ENCODE measurements at places on chromosomes 4 and X.

DNA sequence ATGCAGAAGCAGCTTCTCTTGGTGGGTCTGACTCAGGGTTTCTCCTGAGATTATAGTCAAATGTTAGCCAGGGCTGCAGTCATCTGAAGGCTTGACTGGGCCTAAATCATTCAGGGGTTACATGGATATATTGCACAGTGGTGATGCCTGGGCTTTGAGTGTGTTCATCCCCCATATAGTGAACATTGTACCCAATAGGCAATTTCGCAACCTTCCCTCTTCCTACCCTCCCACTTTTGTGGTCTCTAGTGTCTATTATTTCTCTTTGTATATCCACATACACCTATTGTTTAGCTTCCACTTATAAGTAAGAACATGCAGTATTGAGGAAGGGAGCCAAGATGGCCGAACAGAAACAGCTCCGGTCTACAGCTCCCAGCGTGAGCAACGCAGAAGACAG, 90.3 kb upstream of the CAMK2D start:
- DNase-seq, result no peak

DNA sequence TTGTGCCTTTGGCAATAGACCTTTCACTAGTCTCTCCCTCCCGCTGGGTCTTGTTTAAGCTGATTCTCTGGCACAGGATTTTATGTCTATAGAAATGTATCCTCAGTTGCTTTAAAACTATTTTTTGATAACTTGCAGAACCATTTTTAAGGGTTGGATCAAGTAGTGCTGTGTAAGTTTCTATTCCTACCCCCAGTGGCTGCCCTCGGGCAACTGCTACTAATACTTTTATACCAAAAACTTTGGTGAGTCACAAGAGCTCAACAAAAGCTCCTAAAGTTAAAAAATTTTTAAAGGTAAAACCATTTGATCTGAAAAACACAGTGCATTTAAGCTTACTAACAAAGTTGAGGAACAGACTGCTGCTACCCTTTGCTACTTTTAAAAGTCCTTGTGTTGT, 1460.6 kb upstream of the PCDH7 start:
- DNase-seq, result no peak

DNA sequence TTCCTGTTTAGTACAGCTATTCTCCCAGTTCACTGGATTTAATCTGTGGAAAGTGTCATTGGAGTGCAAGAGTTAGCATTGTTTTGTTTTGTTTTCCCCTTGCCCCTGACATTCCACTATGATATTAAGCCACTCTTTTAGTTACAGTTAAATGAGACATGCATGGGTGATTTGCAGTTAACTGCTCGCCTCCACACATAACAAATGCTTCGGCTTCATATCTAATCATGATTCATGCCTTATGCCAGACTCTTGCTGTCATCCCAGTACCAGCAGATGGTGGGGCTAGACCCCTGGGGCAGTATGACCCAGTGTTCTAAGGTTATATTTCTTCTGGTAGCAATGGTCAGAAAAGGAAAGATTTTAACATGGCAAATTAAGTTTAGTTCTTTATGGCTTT, 80.1 kb downstream of the RAP1GDS1 start:
- peak; percentile 37 for DNase-seq

DNA sequence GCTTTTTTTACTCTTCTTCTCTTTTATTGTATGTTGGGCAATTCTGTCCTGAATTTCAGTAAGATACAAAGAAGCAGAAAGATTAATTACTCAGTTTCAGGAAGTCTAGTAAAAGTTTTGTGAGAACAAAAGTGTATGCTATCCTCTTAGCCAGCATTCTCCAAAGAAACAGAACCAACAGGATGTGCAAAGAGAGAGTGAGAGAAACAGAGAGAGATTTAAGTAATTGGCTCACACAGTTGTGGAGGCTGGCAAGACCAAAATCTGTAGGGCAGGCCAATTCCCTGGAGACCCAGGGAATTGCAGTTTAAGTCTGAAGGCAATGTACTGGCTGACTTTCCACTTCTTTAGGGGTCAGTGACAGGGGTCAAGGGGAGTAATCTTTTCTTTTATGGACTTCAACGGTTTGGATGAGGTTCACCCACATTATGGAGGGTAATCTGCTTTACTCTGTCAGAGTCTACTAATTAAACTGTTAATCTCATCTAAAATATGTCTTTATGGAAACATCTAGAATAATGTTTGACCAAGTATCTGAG, 59.2 kb upstream of the SLC39A8 start:
- peak; percentile 24 for DNase-seq

DNA sequence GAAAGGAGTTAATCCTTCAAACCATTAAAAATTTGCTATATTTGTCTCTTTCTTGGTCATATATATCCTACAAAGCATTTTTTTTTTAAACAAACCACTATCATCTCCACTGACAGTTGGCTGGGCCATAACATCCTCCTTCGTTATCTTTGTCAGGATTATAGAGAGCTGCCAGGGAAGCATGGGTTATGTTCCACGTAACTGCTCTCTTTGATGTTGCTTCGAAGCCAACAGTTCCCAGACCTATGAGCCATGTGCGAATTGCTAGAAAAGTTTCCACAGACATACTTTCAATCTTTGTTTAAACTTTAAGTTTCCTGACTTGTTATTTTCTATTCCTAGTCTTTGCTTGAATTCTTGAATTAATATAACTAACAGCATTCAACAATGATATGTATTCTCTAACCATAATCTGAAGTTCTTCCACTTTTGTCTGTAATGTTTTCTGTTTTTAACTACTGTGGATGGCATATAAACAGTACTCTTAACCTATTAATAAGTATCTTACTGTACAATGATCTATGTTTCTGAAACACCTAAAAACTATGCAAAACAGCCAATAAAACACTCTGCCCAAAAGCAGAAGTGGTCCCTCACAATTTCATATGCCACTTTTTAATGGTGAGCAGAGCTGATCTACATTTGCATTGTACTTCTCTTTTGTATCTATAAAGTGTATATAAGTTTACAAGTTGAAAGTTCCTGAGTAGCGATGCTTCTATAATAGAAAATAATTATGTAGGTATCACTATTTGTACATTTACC, 37.9 kb downstream of the EREG start:
- no peak for DNase-seq

DNA sequence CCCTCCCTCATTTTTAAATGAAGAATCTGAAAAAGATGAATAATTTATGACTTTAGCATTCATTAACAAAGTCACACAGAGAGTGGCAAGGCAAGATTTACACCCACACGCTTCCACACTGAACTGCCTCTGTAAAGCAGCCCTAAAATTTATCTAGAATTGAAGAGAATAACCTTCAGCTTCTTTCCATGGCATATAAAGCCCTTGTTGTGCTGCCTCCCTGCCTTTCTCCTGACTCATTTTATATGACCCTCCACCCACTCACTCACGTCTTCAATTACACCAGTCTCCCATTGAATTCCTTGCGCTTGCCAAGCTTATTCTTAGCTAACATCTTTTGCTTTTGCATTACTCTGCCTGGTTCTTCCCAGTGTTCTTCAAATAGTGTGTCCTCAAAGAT, 2649.3 kb downstream of the PCDH7 start:
- DNase-seq, result peak; percentile 81

DNA sequence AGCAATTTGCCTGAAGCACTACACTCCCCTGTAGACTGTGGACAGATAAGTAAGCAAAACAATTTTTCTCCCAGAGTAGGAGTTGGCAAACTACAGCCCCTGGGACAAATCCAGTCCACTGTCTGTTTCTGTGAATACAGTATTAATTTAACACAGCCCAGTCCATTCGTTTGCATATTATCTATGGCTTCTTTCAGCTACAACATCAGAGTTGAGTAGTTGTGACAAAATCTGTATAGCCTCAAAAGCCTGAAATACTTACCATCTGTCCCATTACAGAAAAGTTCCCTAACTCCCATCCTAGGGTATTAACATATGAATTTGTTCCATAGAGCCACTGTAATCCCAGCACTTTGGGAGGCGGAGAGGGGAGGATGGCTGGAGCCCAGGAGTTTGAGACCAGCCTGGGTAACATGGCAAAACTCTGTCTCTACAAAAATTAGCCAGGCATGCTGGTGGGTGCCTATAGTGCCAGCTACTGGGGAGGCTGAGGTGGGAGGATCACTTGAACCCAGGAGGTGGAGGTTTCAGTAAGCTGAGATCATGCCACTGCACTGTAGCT, 53.0 kb downstream of the AMELX start:
- no peak for DNase-seq

DNA sequence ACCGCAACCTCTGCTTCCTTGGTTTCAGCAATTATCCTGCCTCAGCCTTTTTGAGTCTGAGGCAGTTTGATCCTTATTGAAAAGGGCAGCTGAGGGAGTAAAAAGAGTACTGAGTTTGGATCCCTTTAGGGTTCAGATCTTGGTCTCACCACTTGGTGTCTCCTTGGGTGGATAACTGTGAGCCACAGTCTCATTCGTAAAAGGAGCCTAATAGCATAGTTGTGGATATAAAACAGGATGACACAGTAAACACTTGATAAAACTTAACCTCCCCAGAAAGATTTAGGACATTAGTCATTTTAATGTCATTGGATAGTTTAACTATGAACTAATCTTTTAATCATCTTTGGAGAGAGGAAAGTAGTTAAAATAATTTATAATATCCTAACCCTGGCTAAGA, 173.0 kb downstream of the ANK2 start:
- DNase-seq, result peak; percentile 40

DNA sequence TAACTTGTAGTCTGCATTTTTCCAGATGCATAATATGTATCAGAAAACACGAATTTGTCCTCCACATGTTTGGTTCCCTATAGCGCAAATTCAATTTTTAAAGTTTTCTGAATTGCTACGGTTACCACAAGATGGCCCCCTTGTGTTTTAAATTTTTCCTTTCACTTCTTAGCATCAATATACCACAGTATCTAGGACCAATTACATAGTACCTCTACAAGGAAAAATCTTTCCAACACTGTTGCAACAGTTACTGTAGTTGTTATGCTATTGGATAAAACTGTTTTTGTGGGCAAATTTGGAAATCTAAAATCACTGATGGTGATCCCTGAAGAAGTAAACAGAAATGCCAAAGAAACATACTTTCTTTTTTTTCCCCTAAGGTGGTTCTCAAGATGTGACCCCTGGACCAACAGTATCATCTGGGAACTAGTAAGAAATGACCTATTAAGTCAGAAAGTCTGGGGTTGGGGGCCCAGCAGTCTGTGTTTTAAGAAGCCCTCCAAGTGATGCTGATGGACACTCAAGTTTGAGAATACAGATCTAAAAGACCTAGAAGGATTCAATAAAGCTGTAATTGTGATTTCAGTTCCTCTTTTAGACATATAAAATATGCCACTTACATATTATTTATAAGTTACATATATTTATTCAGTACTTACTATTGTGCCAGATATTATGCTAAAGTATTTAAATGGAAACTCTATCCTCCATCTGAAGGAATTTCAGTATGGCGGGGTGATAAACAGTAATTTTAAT, 3.1 kb downstream of the ZGRF1 start:
- peak; percentile 55 for DNase-seq

- no peak for DNase-seq
Measured at GRCh38 chrX:64169988-64170387, 35.5 kb downstream of the AMER1 start.

DNA sequence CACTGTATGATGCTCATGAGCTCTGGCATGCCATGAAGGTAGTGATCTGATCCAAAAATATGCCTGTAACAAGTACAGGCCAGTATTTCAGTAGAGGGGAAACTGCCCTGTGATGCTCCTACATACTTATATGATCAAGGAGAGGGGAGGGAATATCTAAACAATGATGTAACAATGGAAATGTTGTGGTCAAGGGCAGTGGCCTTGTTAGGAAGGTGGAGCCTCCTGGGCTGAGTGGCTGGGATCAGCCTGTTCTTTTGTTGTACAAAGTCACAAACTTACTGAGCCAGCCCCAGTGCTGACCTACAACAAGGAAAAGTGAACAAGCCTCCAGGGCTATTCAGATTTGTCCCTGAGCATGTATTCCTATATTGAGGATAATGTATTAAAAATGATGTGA, 70.3 kb downstream of the ANXA10 start:
- DNase-seq, result peak; percentile 35

DNA sequence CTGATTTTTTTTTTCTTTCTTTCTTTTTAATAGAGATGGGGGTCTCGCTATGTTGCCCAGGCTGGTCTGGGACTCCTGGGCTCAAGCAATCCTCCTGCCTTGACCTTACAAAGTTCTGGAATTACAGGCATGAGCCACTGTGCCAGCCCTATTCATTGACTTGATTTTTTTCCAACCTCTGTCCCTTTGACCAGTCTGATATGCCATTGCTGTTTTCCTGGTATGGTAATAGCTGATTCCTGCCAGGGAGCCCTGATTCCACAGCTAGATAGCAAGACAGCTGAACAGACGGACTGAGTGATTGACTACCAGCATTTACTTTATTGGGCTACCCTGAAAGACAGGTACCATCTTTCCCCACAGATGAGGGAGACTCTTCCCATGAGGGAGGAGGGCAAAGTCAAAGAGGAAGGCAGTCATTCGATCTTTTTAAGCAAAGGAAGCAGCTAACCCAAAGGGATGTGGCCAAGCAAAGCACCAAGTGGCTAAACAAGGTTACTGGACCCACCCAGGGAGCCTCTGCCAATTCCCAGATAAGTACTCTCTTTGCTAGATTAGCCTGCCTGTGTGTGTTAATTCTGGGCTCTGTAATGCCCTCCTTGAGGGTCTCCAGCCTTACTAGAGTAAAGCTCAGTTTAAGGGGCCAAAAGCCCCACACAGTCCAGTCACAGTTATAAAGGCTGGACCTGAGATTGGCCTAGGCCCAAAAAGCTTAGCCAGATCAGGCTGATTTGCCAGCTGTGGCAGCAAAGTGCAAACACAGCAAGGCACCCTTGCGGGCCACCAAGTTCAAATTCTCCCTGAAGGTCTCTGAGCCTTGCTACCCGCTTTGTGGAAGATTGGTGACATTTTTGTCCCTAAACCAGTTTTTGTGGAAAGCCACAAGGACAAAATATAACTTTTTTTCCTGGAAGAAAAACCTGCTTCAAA, 192.4 kb upstream of the GPC4 start:
- peak; percentile 23 for DNase-seq

GRCh38 chr4:175271010-175271630, 353.0 kb downstream of the ADAM29 start:
- no peak for DNase-seq

DNA sequence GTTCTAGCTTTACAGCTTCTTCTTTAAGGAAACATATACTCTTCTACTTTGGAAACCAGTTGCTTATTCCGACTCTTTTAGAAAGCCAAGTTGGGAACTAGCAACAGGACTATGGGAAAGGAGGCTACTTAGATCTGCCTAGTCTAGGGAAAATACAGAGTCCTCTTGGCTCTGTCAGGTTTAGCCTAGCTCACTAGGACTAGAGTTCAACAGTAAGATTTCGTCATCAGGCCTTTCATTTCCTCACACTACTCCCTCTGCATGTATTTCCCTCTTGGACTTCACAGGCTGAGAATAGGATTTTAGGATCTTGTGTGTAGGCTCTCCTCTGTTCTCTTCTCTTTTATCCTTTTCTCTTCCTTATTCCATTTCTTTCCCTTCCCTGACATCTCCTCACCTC, 409.8 kb downstream of the AR start:
- no peak for DNase-seq

GRCh38 chr4:22962295-22962694, 269.6 kb downstream of the GBA3 start:
- DNase-seq, result peak; percentile 6

- peak; percentile 84 for DNase-seq
Measured at GRCh38 chr4:80173841-80174240, 23.5 kb upstream of the PRDM8 start.
